ENCODE measurements at places on chromosomes 11 and 22.

- DNase-seq = no peak
Measured at GRCh38 chr11:132361011-132361550, 990.7 kb downstream of the NTM start.

DNA sequence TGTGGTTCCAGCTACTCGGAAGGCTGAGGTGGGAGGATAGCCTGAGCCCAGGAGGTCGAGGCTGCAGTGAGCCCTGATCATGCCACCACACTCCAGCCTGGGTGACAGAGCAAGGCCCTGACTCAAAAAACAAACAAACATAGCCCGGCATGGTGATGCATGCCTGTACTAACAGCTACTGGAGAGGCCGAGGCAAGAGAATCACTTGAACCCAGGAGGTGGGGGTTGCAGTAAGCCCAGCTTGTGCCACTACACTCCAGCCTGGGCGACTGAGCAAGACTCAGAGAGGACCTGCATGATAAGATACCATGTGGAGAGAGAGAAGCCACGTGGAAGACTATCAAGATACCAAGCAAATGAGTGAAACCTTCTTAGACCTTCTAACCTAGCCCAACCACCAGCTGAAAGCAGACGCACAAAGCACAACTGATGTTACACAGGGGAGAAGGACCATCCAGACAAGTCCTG lies 36.1 kb downstream of the AMBRA1 start:
- DNase-seq = no peak

DNA sequence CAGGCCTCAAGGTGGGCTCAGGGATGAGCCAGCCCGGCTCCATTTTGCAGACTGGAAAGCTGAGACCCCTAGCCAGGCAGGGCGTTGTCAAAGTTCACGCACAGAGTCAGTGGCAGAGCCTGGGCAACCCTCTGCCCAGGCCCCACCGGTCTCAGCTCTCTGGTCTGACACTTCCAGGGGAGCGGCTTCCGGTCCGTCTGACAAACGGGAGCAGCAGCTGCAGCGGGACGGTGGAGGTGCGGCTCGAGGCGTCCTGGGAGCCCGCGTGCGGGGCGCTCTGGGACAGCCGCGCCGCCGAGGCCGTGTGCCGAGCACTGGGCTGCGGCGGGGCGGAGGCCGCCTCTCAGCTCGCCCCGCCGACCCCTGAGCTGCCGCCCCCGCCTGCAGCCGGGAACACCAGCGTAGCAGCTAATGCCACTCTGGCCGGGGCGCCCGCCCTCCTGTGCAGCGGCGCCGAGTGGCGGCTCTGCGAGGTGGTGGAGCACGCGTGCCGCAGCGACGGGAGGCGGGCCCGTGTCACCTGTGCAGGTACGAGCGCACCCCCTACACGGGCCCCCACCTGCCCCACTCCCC lies 36.0 kb downstream of the CD6 start:
- DNase-seq = no peak

- no peak for DNase-seq
Measured at GRCh38 chr22:30214703-30215407, 31.7 kb downstream of the LIF start.

DNA sequence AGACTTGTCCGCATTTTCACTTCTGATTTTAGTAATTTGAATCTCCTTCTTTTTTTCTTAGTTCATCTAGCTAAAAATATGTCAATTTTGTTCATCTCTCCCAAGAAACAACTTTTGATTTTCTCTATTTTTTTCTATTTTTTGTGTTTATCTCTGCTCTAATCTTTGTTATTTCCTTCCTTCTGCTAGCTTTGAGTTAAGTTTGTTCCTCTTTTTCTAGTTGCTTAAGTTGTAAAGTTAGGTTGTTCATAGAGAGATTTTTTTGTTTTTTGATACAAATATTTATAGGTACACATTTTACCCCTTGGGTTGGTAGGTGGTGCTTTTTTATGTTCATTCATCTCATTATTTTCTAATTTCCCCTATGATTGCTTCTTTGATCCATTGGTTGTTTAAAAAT lies 22.1 kb upstream of the XKR3 start:
- DNase-seq = no peak

DNA sequence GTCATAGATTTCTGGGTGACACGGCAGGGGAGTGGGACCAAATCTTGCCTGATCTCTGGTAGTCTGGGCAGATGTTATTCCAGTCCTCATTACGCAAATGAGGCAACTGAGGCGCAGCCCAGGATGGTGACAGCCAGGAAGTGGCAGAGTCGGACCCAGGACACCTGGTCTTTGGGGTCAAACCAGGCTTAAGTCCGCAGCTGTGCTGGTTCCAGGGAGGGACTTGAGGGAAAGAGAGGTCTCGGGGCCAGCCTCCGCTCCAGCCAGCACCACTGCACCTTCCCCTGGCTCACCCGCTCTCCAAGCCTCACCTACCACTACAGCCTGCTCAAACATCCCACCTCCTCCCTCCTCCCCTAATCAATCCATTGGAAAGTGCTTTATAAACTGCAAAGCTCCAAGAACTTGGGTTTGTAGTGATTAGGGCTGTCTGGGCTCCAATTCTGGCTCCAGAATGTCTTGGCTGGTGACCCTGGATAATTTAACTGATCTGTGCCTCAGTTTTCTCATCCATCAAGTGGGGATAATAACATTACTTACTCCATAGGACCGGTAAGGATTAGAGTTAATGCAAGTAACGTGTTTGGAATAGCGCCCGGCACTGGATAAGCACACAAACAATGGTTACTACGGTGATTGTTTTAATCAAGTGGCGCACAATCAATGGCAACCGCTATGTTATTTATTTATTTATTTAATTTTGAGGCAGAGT lies 526 bp upstream of the PNPLA5 start:
- no peak for DNase-seq

DNA sequence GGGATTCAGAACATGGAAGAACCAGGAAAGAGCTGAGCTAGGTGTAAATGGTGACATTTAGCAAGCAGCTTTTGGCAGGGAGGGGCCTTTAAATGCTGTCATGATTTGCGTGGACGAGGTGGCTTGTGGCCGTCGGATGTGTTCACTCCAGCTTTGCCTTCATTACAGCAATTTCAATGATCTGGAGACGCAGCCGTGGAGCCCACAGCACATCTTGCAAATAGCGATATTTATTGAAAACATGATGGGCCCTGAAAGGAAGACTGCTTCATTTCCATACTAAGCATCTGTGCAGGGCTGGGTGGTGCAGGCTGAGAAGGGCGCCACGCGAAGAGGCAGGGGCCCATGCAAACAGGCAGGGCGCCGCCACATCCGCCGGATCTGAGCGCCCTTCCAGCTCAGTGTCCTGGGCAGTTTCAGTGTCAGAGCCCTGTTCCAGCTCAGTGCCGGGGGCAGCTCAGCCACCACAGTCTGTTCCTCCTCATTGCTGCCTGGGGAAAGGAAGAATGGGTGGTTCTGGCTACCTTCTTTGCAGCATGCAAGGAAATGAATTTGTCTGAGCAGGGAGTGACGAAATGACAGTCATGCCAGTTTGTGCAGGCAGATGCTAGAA lies 111.1 kb upstream of the TTC12 start:
- DNase-seq = no peak

- DNase-seq = no peak
Measured at GRCh38 chr22:39915295-39915726, 14.4 kb downstream of the GRAP2 start.

- DNase-seq = no peak
Measured at GRCh38 chr22:32900886-32901635, 99.6 kb downstream of the TIMP3 start.

DNA sequence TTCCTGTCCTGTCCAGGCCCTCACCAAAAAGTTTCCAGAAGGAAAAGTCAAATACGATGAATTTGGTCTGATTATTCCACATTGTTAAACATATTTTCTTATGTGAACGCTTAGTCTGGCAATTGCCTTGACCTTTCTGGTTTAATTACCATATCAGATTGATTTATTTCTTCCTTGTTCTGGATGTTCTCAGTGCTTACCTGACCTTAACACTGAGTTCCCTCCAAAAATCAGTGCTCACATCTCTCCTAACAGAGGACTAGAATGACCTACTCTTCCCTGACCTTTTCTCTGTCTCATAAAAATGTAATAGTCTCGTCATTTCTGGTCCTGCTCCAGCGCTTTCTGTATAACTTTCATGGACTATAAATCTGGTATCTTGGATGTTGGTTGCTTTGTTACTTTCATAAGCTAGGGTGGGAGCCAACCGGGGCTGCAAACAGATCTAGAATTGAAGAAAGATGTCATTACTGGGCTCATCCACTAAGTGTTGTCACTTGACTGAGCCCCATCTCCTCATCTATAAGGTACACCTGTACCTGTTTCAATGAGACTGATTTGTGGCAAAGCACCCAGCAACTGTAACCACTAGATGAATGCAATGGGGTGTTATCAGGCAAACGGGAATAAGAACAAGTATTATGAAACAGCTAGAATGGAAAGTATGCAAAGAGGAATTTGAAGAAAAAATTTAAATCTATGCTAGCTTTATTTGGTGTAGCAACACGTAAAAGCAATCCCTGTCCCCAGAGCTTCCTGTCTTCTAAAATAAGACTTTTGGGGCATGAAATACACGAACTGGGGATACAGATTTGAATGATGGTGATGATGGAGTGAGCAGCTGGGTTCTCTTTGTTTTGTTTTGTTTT lies 2.4 kb downstream of the FADS2 start:
- no peak for DNase-seq

- no peak for DNase-seq
Measured at GRCh38 chr11:28257761-28258160, 149.6 kb downstream of the METTL15 start.

DNA sequence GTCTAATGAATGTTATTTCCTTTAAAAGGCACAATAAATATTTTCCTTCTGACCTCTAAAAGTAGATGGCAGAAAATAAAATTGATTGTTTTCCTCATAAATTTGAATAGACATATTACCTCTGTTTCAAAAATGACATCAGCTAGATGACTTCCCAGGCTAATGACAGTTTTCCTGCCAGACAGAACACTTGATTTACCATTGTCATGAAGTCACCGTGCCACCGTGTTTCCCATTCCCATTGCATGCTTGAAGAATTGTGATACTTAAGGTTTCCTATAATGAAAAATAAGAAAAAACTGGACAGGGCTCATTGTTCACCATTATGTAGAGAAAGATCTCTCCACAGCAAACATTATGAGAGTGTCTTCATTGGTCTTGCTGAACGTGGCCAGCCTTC lies 151.1 kb downstream of the NCAM1 start:
- no peak for DNase-seq

- no peak for DNase-seq
Measured at GRCh38 chr11:27159335-27159679, 118.7 kb downstream of the BBOX1 start.
